ENCODE measurements at places on chromosomes 4 and X.

- no peak for DNase-seq
These were observed 55.6 kb upstream of the RBMX start for GRCh38 chrX:136936183-136936549.

DNA sequence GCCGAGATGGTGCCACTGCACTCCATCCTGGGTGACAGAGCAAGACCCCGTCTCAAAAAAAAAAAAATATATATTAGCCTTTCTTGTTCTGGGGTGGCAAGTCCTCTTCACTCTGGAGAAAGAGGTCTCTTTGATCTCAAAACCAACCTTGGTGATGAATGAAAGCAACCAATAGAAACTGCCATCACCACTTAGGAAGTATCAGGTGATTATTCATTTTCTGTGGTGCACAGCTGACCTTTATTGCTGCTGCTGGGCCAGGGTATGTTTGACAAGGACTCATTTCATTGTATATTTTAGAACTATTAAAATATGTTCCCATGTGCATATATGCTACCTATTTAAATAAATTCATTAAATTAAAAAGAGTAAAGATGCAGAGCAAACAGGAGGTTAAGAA lies 76.0 kb upstream of the KIT start:
- DNase-seq: no peak

GRCh38 chrX:120309873-120310705 lies 1.2 kb downstream of the TMEM255A start:
- DNase-seq: no peak

- DNase-seq: no peak
These were observed 392.4 kb downstream of the TECRL start for GRCh38 chr4:64016893-64017292.

DNA sequence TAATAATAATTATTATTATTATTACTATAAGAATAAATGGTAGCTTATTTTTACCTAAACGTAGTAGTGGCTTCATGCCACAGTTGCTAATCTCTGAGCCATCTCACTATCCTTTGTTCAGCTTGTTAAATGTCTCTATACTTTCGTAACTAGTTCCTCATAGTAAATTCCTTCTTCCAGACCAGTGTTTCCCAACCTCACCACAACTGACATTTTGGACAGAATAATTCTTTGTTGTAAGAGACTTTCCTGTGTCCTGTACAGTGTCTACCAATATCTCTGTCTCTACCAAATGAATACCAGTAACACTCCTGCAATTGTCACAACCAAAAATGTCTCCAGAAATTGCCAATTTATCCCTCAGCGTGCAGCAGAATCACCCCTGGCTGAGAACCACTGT lies 1040.9 kb downstream of the DMD start:
- no peak for DNase-seq

DNA sequence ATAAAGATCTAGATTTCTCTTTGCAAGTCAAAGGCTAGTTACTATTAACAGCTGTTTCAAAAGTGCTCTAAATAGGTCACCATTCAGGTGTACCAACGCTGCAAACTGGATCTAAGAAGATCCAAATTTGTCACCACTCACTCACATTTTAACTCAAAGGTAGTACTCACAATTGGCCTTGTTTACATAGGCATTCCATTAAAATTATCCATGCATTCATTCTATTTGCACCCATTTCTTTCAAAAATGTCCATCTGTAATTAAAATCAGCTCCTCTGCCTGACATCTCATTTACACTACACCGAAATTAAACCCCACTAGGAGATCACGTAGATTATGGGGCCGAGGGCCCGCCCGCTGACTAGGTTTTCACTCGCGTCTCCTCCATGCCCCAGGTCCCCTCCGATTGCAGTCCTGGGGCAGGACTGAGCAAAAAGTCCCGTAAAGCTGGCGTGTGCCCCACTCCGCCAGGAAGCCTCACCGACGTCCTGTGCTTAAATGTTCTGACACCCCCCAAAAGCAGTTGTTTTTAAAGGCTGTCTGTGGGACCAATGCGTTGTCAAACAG lies 1.3 kb upstream of the ING2 start:
- no peak for DNase-seq

DNA sequence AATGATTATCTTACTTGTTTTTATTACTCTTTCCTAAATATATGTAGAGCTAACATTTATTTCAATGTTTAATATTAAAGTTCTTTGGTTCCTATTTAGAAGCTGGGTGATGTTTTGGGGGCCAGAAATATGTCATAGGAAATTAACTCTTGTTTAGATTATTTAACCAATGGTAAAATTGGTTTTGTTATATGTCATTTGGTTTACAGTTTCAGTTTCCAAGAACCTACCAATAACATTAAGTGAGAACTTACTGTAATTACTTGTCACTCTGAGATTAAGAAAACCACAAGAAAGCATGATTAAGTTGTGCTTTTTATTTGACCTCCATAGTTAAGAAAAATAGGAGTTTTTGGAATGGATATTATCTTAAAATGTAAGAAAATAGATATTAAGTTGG lies 121.2 kb downstream of the NDST3 start:
- DNase-seq: no peak

DNA sequence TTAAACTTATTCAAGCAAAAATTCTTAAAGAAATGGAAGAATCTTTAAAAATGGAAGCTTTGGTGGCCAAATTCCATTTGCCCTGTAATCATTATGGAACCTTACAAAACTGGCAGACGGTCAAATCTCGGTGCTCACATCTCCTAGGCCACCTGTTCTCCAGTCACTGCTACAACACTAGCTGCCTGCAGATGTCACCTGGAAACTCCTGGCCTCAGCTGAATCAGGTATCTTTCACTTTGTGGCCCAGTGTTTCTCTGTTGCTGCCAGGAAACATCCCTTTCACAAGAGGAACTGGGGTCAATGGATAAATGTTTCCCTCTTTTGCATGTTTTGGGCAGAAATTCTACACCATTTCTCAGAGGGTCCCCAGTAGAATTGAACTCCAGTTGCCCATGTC lies 4.2 kb upstream of the CXCL3 start:
- DNase-seq: no peak

GRCh38 chr4:89216866-89217265 lies 90.7 kb downstream of the GPRIN3 start:
- DNase-seq: no peak

- DNase-seq: no peak
These were observed 471.0 kb downstream of the KLHL13 start for GRCh38 chrX:117645639-117646038.

- DNase-seq: no peak
These were observed 93.2 kb upstream of the NKX1-1 start for GRCh38 chr4:1499465-1499864.

DNA sequence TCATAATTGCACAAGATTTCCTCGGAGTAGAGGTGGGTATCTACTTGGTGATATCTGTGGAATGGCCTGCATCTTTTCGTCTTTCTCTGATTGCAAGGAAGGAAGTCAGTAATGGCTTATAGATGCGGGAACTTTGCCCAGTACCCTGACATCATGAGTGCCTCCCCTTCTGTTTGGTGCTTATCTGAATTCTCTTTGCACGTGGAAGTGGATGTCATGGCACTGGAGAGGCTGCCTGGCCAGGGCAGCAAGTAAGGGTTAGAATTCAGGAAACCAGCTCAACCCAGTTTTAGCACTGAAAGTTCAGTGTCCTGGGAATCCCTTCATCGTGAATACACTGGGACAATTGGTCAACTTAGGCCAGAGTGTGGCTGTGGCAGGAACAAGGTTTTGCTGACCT lies 83.5 kb upstream of the RAPGEF2 start:
- no peak for DNase-seq

- DNase-seq: no peak
These were observed 91.6 kb downstream of the MAGEB17 start for GRCh38 chrX:16258882-16259281.

- DNase-seq: no peak
These were observed 247.7 kb upstream of the ETNPPL start for GRCh38 chr4:109010521-109010920.

GRCh38 chr4:25103418-25103817 lies 56.8 kb downstream of the SEPSECS start:
- no peak for DNase-seq

DNA sequence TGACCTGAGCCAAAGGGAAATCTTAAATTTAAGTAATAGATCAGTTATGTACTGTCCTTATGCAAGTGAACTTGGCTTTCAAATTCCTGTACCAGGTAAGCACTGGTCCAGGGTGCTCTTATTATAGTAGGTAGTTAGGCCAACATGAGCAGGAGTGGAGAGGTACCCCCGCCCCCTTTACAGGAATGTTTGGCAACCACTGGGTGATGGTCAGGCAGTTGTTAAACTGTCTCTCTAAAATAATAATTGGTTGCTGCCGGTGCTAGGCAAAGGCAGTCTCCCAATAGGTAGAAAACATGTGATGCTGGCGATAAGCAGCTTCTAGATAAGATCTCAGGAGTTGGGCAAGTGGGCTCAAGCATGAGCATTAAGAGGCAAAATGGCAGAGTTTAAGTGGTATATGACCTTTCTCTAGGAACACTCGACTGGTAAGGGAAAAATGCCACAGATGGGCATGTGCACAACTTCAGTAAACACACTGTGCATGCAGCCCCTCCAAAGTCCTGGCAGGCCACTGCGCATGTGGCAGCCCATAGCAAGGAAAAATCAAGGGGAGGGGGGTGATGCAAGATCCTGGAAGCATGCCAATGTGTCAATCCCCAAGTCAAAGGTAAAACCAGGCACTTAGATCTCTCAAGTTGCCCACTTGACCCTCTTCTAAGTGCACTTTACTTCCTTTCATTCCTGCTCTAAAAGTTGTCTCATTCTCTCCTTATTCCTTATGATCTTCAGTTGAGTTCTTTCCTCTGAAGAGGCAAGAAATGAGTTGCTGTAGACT lies 1239.7 kb downstream of the C4orf33 start:
- no peak for DNase-seq

DNA sequence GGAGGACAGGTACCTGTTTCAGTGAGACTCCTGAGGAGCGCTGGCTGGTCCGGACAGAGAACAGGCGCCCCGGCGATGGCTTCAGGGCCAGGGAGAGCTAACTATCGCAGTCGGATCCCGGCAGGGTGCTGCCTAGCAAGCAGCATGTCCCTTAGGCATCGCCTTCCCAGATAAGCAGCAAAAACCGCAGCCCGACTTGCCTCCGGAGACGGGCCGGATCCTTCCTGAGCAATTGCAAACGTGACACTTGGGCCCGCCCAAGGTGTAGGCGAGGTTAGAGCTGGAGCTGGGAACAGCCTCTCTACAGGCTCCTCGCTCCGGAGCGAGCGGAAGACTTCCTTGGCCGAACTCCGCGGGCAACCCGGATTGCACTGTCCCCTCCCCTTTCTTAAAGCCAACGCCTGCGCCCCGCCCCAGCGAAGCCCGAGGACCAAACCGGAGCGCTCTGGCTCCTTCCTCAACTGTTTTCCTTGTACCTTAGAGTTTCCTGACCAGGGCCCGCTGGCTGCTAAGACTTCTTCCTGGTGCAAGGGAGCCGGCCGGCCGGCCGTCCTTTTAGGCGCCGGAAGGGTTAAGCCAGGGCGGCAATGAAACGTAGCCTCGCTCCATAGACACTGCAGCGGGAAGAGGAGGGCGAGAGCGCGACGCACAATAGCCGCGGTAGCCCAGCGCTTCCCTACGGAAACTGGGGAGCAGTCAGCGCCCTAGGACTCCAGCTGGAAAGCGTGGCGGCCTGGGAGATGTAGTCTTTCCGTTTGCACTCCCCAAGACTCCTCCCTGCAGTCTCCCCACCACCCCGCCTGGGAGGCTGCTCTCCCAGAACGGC lies at the start of gene OPHN1:
Gene OPHN1 (minus strand): TSS at position 341 of the 826 bp plus-strand sequence. CDS start 475 bp downstream, outside the sequence.
- no peak for DNase-seq

DNA sequence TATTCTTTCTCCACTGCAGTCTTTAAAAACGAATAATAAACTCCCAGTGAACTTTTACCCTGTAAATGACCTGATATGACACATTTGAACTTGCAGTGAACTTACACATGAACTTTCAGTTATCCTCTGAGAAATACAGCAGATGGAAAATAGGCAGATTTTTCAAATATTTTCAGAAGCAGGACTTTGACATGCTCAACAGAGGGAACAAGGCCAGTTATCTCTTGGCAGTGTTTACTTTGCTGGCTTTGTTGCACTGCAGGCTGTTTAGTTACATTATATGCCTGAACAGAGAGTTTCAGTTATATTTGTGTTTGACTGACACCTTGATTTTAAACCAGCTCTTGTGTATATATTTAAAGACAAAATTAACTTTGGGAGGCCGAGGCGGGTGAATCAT lies 47.6 kb upstream of the FGG start:
- DNase-seq: no peak

DNA sequence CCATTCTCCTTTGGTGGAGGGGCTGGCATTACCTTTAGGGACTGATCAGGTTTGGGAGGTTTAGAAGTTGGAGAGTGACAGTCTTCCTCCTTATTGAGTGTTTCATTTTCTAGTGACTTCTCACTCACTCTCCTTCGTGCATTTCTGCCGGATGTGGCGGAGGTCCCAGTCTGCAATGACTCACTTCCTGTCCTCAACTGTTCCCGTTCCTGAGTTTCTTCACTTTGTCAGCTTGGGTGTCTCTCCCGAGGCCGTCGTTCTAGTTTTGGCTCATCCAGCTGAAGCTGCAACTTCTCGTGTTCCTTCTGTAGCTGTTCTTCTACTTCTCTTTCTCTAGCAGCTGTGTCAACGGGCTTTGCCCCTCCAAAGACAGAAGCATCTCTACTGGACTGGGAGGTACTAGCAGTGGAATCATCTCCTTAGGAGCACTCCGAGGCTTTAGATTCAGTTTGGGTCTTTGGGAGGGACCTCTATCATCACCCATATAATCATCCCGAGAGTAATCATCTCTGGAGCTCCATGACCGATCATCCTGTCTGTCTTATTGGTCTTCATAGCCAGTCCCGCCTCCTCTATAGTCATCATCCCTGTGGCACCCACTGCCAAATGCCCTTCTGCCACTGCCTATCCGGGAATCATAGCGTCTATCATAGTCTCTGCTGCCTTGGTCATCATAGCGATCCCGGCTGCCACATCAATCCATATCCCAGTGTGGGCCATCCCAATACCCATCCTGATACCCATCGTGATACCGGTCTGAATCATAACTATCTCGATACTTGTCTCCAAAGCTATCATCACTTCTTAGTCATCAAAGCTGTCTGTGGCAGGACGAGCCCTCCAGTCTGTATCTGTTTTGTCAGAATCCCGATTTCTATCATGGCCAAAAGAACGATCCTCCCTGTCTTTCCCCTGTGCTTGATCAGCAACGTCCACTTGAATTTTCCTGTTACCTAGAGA lies 35.3 kb upstream of the VSIG4 start:
- peak; percentile 8 for DNase-seq

DNA sequence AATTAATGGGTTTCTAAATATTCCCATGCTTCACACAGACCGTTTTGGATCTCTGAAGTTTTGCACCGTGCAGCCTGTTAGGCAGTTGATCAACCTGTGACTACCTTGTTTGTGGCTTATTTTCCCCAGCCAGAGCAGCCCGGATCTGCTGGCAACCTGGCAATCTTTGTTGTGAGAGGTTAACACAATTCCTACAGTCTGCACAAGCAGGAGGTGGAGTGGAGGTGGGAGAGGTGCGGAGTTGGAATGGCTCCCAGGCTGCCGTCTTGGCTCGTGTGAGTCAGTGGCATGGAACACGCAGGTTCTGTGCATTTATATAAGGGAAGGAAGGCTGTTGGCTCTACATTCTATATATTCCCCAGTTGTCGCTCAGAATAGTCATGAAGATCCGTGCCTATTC lies 70.9 kb upstream of the STOX2 start:
- DNase-seq: no peak

Data from activated T-helper 1 cell treated with anti-CD3 and anti-CD28 coated beads, Interleukin-2, amount 50 U/mL, for 16 hours (primary cell).